ENCODE measurements at places on chromosomes 12 and 14. TPM values are rescaled to one million over a fixed set of nuclear protein-coding genes. Genes with fewer than 3 reads are reported as not detected.

DNA sequence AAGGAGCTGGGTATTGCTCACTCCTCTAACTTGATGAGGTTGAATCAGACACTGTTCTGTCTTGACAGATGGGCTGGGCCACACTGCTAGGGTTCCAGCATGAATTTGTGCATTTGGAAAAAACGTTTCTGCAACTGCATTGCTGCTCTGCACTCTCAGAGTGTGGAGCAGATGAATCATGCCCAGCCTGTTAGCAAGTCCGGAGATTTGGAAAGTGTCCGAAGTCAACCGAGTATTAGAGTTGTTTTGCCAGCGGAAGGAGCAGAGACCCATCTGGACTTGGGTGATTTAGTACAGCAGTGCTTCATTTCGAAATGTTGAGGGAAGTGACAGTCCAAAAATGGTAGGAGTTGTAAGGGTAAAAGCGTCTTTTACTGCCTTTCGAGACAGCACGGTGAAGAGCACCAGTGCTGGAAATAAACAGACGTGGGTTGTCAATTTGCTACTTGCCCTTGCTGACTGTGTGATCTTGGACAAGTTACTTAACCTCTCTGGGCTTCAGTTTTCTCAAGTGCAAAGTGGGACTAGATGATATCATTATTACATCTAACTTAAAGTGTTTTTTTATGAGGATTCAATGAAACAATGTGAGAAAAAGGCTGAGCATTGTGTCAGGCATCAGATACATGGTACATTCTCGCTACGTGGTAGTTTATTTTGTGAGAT lies 139.5 kb downstream of the CHST11 start:
- no peak for DNase-seq

The DAO gene
- total RNA-seq = not detected

DNA sequence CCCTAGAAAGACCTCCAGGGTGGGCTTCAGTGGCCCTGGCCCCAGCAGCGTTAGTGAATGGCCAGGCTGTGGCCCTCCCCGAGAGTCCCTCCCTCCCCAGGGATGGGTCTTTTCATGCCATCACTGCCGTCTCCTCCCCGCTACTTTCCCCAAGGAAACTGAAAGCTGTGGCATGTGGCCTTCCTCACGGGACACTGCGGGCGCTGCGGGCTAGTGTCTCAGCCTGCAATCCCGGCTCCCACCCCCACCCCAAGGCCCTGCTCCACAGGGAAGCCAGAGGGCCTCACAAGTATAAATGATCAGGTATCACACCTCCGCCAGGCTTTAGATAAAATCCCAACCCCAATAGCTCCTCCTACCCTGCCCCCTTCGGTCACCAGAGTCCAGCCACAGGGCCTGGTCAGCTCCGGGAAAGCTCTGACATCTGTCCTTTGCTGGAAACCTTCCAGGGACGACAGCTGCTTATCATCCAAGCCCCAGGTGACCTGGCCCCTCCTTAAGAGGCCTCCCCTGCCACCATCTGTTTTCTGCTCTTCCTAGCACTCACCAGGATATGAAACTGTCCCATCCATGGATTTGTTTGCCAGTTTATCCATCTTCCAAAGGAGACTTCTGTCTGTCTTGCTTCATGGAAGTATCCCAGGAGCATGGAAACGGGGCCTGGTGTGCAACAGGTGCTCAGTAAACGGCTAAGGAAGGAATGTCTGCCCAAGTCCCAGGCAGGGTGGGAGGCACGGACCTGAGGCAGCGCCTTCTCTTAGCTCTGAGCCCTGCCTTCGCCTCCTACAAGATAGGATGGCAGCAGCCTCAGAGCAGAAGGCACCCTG lies 31.6 kb downstream of the CCDC85C start:
- DNase-seq = no peak

- DNase-seq = no peak
Observed at GRCh38 chr12:91250273-91250665, 67.7 kb upstream of the DCN start.

- DNase-seq = no peak
Observed at GRCh38 chr12:2291947-2292346, 239.2 kb downstream of the CACNA1C start.

GRCh38 chr14:35406506-35407305 lies 2.2 kb upstream of the NFKBIA start:
- no peak for DNase-seq

The ZNF268 gene
- 6.4 TPM for total RNA-seq

DNA sequence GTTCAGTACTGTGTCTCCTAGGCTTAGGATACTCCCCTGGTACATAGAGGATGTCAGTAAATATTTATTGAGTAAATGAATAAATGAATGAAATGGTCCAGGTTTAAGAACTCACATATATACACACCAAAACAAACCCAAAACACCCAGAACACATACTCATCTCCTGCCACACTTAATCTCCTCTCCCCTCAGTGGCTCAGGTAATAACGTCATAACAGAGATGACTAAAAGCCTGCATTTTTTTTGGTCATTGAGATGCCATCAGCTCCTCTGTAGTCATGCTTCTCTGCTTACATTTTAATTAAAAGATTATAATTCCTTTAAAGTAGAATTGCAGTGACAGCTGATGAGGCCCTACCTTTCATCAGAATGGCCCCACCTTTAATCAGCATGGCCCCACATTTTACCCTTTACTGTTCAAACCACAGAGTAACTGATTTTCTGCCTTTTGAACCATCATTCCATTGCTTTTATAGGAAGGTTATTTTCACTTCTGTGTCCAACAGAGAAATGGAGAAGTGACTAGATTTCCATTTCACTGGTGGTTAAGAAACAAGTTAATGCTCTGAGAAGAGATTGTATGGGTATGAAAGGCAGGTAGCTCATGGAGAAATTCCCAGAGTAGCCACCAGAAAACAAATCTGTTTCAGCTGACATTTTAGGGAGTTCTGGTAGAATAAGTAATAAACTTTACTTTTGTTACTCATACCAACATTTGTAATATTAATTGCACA lies 193.4 kb upstream of the ATP2B1 start:
- no peak for DNase-seq

The TSPAN19 gene
- total RNA-seq = not detected

- no peak for DNase-seq
Observed at GRCh38 chr14:35829449-35829848, 3.3 kb downstream of the BRMS1L start.

The ANO4 gene
- not detected for total RNA-seq

GRCh38 chr14:77859934-77860570 lies 60.1 kb downstream of the ADCK1 start:
- no peak for DNase-seq

DNA sequence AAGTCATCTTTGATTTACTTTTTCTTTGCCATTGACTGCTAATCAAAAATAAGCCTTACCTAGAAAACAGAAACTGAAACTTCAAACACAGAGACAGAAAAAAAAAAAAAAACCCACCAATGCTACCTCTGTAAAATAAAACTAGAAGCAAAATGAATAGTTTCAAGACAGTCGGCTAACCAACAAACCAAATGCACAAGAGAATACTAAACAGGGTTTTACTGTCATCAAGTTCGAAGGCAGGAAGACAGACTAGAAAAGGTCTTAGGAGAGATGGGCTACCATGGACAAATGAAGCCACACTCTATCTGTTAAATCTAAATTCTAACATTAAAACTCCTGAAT lies 59.5 kb downstream of the SEL1L start:
- no peak for DNase-seq

DNA sequence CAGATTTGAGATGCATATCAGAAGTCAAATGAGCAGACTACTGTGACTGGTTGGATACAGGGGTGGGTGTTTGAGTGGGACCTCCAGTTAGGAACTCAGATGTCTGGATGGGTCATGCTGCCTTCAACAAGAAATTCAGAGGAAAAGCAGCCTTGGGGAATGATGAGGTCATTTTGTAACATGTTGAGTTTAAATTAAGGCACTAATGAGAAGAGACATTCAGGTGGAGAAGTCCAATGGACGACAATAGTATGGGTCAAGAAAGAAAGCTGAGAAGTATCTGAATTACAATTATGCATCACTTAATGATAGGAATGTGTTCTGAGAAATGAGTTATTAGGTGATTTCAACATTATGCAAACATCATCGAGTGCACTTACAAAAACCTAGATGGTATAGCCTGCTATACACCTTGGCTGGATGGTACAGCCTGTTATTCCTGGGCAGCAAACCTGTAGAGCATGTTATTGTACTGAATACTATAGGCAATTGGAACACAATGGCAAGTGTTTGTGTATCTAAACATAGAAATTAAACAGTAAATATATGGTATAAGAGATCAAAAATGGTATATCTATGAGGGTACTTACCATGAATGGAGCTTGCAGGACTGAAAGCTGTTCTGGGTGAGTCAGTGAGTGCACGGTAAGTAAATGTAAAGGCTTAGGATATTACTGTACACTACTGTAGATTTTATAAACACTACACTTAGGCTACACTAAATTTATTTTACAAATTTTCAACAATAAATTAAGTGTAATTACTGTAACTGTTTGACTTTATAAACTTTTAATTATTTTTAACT lies 414.7 kb downstream of the RAD51B start:
- no peak for DNase-seq

DNA sequence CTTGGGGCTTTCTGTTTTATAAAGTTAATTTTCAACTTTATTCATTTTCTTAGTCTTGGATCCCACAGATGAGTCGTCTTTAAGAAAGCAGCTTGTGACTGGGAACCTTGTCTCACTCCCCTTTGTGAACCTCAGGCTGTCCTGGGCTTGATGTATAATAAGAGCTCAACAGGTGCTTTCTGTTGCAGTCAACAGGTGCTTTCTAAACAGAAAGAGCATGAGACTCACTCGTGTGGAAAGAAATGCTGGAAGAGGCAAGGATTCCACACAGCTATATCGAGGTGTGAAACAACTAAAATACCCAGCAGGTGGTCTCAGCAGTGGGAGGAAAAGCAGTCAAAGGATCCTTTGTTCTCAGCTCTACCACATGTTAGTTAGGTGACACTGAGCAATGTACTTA lies 398.9 kb downstream of the EGLN3 start:
- no peak for DNase-seq

The ANKRD52 gene
- total RNA-seq = 37.5 TPM

DNA sequence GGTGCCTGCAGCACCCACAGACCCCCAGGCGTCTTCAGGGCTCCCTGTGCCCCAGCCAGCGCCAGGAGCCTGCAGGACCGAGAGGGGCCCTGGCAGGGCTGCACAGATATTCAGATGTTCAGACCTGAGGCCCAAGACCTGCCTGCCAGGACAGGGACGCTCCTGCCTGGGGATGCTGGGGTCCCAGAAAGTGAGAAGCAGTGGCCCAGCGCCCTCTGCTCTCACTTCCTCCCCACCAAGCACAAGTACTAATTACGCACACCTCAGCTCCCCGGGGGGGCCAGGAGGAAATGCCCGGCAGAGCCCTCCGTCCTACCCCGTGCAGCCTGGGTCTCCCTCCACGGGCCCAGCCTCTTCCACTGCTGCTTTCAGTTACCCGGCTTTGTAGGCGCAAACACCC lies 28.8 kb upstream of the INF2 start:
- no peak for DNase-seq

GRCh38 chr12:75207338-75208083 lies 2.1 kb downstream of the KCNC2 start:
- DNase-seq = no peak

GRCh38 chr14:22752422-22752821 lies 14.1 kb upstream of the OXA1L start:
- DNase-seq = no peak

The HCAR3 gene
- total RNA-seq = not detected

DNA sequence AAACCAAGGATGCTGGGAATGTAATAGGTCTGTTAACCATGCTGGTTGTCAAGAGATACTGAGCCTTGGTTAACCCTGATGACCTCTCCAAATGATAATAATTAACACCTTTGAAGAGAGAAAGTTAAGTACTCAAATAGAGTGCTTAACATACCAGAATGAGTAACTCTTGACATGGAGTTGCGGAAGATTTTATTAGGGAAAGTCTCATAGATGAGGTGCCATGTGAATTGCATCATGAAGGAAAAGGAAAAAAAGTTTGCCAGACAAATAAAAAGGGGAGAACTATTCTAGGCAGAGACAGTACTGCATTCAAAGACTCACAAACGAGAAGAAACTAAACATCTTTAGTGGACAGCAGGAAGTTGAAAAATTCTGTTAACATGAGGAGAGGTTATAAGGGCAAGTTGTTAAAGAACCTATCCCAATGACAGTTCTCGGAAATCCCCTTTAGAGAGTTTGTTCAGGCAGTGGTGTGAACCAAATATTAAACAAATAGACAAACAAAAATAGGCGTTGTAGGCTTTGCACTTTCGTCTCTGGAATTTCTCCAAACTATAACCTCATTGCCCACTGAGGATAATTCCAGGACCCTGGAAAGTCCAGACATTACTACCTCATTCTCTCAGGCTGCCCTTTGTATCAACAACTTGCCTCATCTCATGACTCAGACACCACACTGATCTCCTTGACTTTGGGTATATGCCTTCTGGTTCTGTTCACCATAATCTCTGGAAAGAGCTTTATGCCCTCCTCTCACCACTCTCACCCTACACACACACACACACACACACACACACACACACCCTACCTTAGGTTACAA lies 435.0 kb downstream of the GXYLT1 start:
- DNase-seq = no peak

- no peak for DNase-seq
Observed at GRCh38 chr12:75944905-75945432, 86.6 kb downstream of the PHLDA1 start.

The STYK1 gene
- 0.06 TPM for total RNA-seq

DNA sequence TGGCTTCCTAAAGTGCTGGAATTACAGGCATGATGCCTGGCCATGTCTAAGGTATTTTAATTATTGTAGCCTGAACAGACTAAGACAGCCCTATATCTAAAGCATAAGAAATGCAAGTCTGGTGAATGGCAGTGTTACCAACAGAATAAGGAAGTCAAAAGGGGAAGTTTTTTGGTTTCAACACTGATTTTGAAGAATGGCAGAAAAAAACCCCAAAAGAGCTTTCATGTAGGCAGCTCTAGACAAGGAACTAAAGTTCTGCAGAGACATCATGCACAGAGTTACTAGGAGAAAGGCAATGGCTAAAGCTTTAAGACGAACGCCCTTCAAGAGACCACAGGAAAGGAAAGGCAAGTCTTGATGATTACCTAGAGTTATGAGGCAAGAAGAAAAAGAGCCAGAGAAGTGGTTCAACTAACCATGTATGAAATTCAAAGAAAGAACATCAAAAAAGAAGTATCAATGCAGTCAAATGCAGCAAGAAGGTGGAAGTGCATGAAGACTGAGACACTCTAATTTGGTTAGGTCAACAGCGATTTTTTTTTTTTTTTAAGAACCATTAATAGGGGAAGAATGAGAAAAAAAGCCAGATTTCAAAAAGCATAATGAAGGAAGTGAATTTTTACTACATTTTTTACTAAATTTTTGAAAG lies 50.8 kb downstream of the RPS6KA5 start:
- DNase-seq = no peak

- DNase-seq = no peak
Observed at GRCh38 chr12:57817261-57817989, 1.1 kb downstream of the AVIL start.

The FAM222A gene
- total RNA-seq = 5.9 TPM

GRCh38 chr12:131603106-131603938 lies 107.6 kb upstream of the SFSWAP start:
- no peak for DNase-seq

GRCh38 chr14:70943838-70944237 lies 36.6 kb downstream of the PCNX1 start:
- no peak for DNase-seq

Data from psoas muscle (tissue), 8 donors.